WTC11 (cell line): ENCODE measurements at places on chromosomes 7 and 10. TPM values are rescaled to one million over a fixed set of nuclear protein-coding genes. Genes with fewer than 3 reads are reported as not detected.

The CLCN1 gene
- total RNA-seq = 0.23 to 0.46 TPM (median 0.28 TPM) in 3 replicates

GRCh38 chr7:6258440-6259182 is 13.8 kb downstream of the CYTH3 start:
- DNase-seq = no peak

The MRM2 gene
- total RNA-seq = 33.6 to 38.9 TPM (median 34.7 TPM) in 3 replicates

GRCh38 chr7:27900006-27900405 is 160.0 kb downstream of the TAX1BP1 start:
- no peak for DNase-seq

DNA sequence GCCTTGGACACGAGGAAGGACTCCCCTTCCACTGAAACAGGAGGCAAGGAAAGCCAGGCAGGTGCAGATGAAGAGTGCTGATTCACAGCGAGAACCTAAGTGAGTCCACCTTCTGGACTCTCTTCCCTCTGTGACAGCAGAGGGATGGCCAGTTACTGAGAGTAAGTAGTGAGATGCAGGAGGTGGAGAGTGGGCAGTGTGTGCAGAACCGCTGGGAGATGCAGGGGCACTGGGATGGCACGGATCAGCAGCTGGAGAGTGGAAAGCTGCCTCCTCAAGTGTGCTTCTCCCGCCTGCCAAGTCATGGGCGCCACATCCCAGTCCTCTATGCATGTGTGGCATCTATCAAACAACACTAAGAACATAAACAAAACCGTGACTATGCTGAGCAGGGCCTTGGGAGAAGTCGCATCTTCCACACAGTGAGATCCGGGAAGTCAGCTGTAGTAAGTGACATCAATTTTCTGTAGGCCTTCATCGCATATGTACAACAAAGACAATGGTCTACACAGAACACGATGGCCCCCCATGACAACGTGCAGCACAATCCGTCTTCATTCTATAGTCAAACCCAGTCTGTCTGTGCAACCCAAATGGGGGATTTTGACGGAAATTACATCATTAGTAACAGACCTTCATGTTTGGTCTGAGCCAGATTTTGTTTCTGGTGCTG is 217.4 kb upstream of the KLF14 start:
- no peak for DNase-seq

The CSGALNACT2 gene
- total RNA-seq = 5.1 to 5.7 TPM (median 5.2 TPM) in 3 replicates
